IPS-NIHi11 (cell line): ENCODE measurements at places on chromosomes 3 and 15.

GRCh38 chr15:70339571-70340493 is 242.1 kb upstream of the TLE3 start:
- no peak for DNase-seq

GRCh38 chr3:100697723-100698285 is 11.5 kb upstream of the TFG start:
- DNase-seq = no peak

- DNase-seq = no peak
These were observed 30.8 kb downstream of the SIN3A start for GRCh38 chr15:75420698-75421097.

DNA sequence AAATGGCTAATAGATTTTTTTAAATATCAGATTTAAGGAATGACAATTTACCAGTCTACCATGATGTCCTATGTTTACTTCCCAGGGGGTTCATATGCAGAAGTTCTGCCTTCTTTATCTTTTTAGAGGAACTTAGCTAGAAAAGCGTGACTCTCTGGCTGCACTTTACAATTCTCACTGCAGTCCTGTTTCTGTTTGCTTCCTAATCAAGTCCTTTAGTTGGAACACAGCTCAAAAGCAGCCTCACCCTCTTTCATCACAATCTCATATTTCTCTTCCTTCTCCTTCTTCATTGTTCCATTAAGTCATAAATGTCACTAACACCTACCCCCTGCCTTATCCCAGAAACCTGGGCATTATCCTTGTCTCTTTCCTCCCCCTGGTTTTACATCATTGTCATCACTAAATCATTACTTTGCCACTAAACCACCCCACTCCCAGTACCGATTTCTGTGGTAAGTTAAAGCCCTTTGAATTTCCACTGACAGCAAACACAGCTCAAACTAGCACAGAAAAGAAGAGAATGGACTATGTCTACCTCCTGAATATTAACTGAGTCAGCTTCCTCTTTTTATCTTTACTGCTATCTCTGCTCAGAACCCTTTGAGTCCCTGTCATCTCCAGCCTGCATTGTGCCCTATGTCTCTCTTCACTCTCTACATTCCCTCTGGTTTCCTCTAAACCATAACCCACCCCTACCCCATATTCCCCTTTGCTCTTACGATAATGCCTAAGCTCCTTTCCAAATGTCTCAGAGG is 13.8 kb upstream of the PPP4R2 start:
- DNase-seq = no peak

GRCh38 chr3:66182246-66182645 is 38.6 kb upstream of the SLC25A26 start:
- DNase-seq = no peak

DNA sequence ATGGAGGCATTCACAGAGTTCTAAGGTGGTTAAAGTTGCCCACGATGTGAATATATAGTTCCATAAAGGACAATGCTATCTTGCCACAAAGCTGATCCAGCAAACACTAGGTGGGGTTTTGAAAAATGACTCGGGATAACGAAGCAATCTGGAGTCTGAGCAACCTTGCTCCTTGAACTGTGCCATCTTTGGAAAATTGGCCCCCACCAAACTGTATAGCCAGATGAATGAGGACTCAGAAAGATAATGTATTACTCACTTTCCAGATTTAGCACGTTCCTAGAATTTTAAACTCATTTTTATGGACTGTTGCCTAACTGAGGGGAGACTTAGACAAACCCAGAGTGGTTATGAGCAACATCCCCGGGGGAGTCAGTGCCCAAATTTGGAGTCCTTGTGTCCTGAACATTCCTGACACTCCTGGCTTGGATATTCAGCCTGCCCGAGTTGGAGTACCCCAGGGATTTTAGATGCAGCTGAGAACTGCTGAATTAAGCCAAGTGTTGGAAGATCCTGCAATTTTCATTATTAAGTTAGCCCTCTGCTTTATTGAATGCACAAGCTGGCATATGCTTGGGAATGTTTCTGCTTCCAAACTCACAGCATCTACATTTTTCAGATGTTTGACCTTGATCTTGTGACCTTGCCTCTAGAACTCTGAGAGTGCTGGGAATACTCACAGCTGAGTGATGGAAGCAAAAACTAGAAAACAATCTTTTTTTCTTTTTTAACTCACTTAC is 8.8 kb upstream of the MAGI1 start:
- DNase-seq = no peak

GRCh38 chr15:68479406-68479805 is 47.4 kb upstream of the ITGA11 start:
- DNase-seq = no peak

DNA sequence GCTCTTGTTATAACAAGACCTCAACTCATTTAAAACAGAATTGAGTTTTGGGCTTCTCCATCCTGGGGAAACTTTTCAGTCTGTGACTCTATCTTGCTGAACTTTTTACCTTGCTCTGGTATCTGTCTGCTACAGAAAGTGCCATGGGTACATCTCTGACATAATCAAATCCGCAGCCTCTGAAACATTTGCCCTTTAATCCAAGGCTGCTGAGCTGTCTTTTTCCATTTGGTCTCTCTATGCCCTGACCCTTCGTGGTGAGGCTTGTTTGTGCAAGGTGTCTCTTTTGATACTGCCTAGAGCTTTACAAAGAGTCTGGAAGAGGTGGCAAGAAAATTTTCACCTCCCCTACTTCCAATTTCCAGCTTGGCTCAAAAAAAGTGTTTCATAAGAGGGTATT is 11.3 kb downstream of the TMEM108 start:
- no peak for DNase-seq

- DNase-seq = no peak
These were observed 16.3 kb downstream of the VPS39 start for GRCh38 chr15:42191610-42192346.

GRCh38 chr3:36540888-36541518 is 160.7 kb downstream of the STAC start:
- DNase-seq = peak; percentile 41

- DNase-seq = peak; percentile 28
These were observed 799 bp downstream of the SERF2 start for GRCh38 chr15:43792761-43793476.

DNA sequence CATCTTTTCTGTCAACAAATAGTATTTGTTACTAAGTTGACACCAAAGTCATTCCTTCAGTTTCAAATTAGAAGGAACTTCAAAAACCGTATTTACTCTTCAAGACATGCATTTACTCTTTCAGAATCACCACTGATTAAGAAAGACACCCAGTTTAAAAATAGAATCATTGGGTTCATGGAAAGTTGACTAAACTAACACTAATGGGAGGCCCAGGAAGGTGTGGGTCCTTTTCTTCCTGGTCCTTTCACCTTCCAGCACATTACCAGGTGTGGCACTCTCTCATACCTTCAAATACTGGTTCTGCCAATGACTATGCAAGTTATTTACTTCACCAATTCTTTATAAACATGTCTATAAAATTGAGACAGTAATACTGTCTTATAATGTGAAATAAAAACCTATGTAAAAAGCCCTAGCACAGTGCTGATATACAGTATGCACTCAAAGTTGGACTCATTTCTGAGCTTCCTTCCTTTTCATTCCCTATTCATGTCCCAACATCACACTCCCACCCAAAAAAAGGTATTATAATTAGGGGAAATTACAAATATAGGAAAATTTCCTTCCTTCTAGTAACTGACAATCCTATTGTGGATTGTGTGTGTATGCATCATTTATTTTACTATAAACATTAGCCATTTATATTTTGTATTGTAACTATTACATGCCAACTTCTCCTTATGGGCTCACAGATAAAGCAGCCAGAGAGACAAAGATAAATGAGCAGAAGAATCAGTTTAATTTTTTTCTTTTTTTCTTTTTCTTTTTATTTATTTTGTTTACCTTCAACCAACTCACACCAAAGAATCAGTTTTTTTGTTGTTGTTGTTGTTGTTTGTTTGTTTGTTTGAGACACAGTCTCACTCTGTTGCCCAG is 48.9 kb downstream of the LRRFIP2 start:
- no peak for DNase-seq
